ENCODE measurements at places on chromosomes 1 and 21. TPM values are rescaled to one million over a fixed set of nuclear protein-coding genes. Genes with fewer than 3 reads are reported as not detected.
A peak's percentile ranks its signal among the peaks of the same experiment; 100 is the strongest.

The SLC2A5 gene
- total RNA-seq: not detected

GRCh38 chr1:169784102-169784501, 10.6 kb downstream of the METTL18 start:
- DNase-seq: no peak

- DNase-seq: no peak
Observed at GRCh38 chr1:55700359-55701130, 485.4 kb upstream of the USP24 start.

- no peak for DNase-seq
Observed at GRCh38 chr1:160838888-160839287, 23.8 kb downstream of the CD244 start.

The CDC7 gene
- 43.4 TPM for total RNA-seq

DNA sequence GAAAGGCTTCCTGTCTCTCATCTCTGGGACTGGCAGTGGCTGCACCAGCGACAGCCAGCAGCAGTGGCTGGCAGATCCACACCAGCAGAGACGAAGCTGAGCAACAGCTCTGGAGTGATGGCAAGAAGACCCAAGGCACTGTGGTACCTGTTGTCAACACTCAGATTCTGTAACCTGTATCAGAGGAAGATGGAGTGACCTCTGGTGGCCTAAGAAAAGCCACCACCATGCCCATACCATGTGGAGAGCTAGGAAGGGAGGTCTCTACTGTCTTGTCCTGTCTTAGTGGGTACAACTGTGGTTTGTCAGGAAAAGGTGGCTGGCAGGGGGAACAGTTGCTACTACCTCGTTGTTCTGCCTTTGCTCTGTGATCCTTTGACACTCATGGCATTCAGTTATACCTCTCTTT, 22.5 kb upstream of the RHBDL2 start:
- no peak for DNase-seq

- peak; percentile 91 for DNase-seq
Observed at GRCh38 chr1:155320661-155321617, at the start of gene RUSC1. RUSC1 (plus strand) TSS chr1:155320894; CDS start chr1:155321774, 880 bp downstream.

The TMEM52 gene
- 9.6 TPM for total RNA-seq

DNA sequence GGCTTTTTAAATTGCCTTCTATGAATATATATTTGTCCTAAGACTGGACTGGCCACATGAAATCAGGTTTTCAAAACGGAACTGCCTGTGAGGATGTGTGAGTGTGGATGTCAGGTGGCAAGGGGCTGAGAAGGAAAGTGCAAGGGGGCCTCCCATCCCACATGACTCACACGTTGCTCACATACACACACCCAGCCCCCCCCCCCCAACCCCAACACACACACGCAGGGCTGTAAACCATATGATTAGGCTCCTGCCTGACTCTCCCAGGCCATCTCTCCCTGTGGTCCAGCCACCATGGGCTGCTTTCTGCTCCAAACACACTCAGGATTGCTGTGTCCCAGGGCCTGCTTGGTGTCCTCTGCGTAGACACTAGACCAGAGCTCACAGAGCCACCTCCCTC, 22.4 kb downstream of the DEGS1 start:
- DNase-seq: no peak

- no peak for DNase-seq
Observed at GRCh38 chr1:217861658-217862057, 230.5 kb downstream of the SPATA17 start.

- no peak for DNase-seq
Observed at GRCh38 chr1:106459418-106459817, 597.1 kb upstream of the PRMT6 start.

The NR5A2 gene
- 4.7 TPM for total RNA-seq

The TMEM54 gene
- 17.2 TPM for total RNA-seq

GRCh38 chr21:41630249-41630648, 122.3 kb upstream of the TMPRSS2 start:
- DNase-seq: no peak

The ERG gene
- total RNA-seq: 0.11 TPM

The ITLN2 gene
- 2.4 TPM for total RNA-seq

- no peak for DNase-seq
Observed at GRCh38 chr1:101820071-101820470, 176.7 kb downstream of the OLFM3 start.

- no peak for DNase-seq
Observed at GRCh38 chr1:198849093-198849492, 210.3 kb downstream of the PTPRC start.

DNA sequence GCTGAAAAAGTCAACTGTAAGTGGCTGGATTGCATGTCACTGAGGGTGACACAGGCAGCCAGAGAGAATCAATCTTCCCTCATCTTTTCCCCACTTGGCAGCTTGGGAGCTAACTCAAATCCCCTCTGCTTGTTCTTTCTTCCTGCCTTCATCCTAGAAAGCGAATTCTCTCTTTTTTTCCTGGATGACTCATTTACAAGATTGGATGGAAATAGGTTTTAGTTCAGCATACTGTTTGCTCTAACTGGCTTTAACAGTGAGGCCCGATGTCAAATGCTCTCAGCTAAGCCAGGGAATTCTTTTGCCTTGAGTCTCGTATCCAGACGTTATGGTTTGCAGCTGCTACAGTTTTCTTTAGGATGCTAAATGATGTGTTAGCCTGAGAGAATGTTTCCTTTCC, 72.7 kb downstream of the HUNK start:
- DNase-seq: no peak

GRCh38 chr1:24418898-24419628, 3.5 kb downstream of the NIPAL3 start:
- DNase-seq: peak; percentile 52

The CASQ1 gene
- total RNA-seq: 0.55 TPM

GRCh38 chr1:16015960-16016901, 1.6 kb downstream of the HSPB7 start:
- no peak for DNase-seq

DNA sequence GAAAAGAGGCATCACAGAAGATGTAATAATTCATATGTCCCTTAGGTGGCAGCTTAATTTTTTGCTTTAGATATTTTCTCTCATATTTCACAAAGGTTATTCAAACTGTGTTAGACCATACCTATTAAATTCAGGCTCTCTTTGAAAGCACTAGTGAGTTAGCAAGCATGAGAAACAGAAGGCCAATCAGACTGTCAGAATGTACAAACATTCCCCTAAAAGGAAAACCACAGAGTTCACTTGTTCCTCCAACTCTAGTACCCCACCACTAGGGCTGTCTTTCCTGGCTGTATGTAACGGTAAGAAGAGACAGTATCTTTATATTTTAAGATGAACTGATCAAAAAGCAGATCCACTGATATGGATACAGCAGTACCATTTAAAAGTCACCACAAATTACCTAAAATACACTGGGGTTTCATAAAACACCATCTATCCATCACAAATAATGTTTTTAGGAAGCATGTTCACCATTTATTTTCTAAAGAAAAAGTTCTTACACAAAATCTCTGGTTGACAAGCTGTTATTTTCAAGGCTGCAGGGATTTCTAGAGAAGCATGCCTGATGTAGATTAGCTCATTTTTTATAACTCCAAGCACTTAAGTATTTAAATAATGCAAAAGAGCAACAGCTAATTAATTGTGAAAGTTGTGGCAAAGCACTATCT, 1.8 kb downstream of the ARPC5 start:
- no peak for DNase-seq

DNA sequence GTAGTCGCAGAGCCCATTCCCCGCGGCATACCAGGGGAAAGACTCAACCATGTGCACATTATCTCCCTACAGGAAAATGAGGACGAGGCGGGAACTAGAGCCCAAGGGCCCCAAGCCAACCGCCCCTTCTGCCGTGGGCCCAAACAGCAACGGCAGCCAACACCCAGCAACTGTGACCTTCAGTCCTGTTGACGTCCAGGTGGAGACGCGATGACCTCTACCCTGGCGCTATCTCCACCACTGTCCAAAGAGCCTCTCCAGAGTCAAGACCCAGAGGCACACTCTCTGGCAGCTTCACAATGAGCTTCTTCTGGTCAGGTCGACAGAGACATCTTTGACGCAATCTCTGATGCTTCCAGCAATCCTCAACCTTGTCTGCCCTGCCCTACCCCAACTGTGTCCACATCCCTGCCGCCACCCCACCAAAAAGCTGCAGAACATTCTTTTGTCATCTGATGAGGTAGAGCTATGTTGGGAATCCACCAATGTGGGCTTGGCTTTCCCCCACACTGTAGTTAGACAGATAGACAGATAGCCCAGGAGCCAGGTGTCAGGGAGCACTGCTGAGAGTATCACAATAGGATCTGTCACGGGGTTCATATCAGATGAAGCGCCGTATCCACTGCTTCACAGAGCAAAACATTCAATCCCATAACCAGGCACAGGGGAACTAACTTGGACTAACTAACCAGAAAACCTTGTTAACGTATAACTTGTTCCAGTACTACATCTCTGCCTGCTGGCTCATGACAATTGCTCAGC, 37.4 kb upstream of the SRRM1 start:
- DNase-seq: no peak

GRCh38 chr1:14039582-14040430, 339.8 kb downstream of the PRDM2 start:
- DNase-seq: no peak

DNA sequence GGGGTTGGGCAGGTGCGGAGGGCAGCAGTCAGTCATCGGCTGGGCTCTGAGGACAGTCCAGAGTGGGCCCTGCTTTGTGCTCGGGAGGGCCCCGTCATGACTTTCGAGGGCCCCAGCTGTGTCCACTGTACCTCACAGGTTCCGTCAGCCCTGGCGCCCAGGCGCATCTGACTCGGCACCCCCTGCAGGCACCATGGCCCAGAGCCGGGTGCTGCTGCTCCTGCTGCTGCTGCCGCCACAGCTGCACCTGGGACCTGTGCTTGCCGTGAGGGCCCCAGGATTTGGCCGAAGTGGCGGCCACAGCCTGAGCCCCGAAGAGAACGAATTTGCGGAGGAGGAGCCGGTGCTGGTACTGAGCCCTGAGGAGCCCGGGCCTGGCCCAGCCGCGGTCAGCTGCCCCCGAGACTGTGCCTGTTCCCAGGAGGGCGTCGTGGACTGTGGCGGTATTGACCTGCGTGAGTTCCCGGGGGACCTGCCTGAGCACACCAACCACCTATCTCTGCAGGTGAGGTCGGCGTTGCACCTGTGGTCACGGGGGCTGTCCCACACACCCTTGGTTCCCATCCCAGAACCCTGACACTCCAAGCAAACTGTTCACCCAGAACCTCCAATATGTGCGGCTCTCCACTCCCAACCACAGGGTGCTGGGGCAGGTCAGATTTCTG, 7.8 kb downstream of the PODN start:
- DNase-seq: peak; percentile 33

GRCh38 chr1:38640371-38640770, 219.2 kb downstream of the RRAGC start:
- DNase-seq: no peak

The CD1B gene
- not detected for total RNA-seq

The BTBD19 gene
- total RNA-seq: 1.9 TPM

The SAMD11 gene
- 15.7 TPM for total RNA-seq

GRCh38 chr21:43989401-43989800, 22.7 kb upstream of the TRAPPC10 start:
- no peak for DNase-seq

The FCRL4 gene
- total RNA-seq: not detected

The AADACL3 gene
- total RNA-seq: 0.35 TPM

- DNase-seq: no peak
Observed at GRCh38 chr1:15856888-15857287, 9.4 kb downstream of the SPEN start.

DNA sequence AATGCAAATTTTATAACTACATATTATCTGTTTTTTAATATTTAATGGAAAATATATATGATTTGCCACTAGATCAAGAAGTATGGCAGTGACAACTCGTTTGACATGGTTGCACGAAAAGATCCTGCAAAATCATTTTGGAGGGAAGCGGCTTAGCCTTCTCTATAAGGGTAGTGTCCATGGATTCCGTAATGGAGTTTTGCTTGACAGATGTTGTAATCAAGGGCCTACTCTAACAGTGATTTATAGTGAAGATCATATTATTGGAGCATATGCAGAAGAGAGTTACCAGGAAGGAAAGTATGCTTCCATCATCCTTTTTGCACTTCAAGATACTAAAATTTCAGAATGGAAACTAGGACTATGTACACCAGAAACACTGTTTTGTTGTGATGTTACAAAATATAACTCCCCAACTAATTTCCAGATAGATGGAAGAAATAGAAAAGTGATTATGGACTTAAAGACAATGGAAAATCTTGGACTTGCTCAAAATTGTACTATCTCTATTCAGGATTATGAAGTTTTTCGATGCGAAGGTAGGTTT, 556 bp downstream of the IFI44 start:
- no peak for DNase-seq

- DNase-seq: no peak
Observed at GRCh38 chr21:26506956-26507355, 66.1 kb downstream of the CYYR1 start.

The KRTAP19-1 gene
- not detected for total RNA-seq

The DMRTA2 gene
- 0.11 TPM for total RNA-seq

DNA sequence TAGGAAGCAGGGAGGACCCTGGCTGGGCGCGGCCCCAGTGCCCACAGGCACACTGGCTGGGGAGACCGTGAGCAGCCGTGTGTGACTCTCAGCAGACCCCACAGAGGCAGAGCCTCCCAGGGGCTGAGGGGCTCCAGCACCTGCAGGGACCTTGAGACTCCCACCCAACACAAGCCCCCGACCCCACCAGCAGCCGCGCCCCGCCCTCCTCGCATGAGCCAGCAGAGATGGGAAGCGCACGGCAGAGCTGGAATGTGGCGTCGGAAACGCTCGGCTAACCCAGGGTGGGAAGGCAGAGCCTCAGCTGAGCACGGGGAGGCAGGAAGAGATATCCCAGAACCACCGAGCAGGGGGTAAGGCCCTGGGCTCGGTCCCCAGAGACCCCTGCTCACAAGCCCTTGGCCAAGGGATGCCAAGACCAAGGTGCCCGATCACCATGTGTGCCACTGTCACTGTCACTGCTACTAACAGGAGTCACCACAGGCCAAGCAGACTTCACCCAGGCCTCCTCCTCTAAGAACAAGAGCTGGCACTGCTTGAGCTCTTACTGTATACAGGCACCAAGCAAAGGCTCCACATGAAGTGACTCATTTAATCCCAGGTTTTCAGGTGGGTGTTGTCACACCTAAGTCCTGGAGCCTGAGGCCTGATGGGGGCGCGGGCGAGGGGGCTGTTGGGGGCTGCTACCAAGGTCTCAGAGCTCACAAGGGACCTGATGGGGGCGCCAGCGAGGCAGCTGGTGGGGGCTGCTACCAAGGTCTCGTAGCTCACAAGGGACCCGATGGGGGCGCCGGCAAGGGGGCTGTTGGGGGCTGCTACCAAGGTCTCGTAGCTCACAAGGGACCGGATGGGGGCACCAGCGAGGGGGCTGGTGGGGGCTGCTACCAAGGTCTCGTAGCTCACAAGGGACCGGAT, 20.1 kb downstream of the MEGF6 start:
- peak; percentile 63 for DNase-seq

The ST6GALNAC3 gene
- 11.2 TPM for total RNA-seq

- peak; percentile 32 for DNase-seq
Observed at GRCh38 chr1:102970496-102971078, 137.7 kb downstream of the COL11A1 start.

GRCh38 chr1:109527098-109527811, 12.4 kb upstream of the GPR61 start:
- no peak for DNase-seq

GRCh38 chr1:25197235-25197975, 34.9 kb downstream of the SYF2 start:
- no peak for DNase-seq
